Glomerular endothelial cell (primary cell): ENCODE measurements at places on chromosomes 11 and 22.
A peak's percentile ranks its signal among the peaks of the same experiment; 100 is the strongest.

DNA sequence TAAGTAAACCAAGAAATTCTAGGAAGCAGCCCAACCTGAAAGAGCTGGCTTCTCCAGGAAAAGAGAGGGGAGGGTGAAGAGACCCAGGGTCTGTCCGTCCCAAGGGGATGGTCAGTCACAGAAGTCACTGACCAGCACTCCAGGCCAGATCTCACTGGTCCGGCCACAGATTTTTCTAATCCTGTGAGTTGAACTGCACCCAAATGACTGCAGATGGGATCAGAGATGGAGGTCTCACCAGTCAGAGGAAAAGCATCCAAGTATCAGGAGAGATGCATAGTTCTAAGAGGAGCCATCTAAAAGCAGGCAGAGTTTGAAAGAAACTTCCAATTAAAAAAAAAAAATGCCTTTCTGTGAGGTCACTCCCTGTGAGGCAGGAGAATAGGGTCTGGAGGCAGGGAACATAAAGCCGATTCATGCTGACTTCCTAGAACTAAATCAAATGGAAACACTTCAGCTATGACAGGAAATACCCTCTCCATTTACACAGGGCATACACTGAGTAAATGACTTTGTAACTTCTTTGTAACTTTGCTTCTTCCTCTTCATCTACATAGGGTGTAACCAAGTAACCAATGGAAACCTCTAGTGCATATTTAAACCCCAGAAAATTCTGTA, 144.5 kb downstream of the CCDC34 start:
- no peak for DNase-seq

DNA sequence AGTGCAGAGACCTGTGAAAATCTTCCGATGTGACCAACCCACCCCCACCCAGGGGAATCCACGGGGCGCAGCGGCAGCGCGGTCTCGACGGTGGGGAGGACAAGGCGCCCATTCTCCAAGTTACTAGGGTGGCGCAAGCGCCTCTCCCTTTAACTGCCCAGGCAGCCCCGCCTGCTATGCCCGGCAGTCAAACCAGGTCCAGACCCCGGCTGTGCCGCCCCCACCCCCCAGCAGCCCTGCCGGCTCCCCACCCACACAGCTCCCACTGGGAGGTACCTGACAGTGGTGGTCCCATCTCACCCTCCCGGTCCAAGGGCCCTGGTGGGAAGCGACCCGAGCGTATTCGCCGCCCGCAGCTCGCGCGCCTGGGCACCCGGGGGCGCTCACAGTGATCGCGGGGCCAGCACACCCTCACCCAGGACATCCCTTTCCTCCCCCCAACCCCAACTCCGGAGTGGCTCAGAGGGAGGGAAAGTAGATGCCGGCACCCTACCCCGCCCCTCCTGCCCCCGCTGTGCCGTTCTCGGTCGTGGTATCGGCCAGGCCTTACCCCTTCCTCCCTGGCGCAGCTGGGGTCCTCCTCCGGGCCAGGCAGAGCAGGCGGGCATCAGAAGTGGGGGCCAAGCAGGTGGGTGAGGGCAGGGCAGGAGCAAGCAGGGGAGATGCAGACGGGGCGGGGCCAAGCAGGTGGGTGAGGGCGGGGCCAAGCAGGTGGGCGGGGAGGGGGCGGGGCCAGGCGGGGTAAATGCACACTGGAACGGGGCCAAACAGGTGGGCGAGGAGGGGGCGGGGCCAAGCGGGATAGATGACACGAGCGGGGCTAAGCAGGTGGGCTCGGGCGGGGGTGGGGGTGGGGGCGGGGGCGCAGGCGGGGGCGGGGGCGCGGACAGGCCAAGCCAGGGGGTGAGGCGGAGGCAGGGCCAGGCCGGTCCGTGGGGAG, at the start of gene TRPM5:
TRPM5 (minus strand) TSS at position 634 of the 940 bp plus-strand sequence. CDS start 21,478 bp downstream, outside the sequence.
- no peak for DNase-seq

DNA sequence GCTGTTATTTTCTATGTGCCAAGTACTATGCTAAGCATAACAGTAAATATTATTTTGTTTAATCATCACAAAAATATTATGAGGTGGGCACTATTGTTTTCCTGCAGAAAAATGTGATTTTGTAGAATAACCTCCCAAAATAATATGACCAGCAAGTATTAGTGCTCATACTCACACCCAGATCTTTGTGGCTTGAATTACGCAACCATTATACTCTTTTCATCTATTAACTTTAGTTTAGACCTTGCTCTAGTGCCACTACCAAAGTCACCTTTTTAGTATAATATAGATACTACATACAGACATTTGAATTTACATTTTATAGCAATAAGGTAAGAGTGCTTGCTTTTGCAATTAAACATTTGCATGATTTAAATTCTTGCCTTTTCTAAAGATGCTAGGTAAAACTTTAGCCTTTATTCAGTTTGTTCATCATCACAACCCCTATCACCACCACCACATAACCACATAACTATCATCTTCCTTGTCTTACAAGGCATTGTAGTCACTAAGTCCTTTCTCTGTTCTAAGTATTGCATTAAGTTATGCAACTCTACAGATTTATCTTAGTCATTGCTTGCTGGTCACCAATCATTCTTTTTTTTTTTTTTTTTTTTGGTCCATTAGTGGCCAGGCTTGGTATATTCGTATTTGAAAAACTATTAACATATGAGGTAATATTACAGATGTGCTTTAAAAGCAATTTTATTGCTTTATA, 68.4 kb downstream of the GAS2 start:
- DNase-seq, result no peak

- DNase-seq, result no peak
Measured at GRCh38 chr11:10067629-10068300, 226.3 kb downstream of the SBF2 start.

DNA sequence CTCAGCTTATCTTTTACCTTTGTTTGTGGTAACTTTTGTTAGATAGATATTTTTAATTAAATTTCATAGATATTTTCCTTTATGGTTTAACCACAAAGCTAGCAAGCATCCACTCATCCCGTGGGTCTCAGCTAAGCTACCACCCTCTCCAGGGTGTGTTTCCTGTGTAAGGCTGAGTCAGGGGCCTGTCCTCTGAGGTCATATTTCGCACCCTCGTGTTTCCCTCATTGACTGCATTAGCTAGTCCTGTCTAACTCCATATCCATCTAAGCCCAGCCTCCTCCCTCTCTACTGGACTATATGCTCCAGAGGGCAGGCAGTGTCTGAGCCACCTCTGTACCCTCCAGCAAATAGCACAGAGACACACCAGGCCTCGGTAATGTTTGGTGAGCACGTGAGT, 16.7 kb downstream of the XRRA1 start:
- DNase-seq, result no peak

DNA sequence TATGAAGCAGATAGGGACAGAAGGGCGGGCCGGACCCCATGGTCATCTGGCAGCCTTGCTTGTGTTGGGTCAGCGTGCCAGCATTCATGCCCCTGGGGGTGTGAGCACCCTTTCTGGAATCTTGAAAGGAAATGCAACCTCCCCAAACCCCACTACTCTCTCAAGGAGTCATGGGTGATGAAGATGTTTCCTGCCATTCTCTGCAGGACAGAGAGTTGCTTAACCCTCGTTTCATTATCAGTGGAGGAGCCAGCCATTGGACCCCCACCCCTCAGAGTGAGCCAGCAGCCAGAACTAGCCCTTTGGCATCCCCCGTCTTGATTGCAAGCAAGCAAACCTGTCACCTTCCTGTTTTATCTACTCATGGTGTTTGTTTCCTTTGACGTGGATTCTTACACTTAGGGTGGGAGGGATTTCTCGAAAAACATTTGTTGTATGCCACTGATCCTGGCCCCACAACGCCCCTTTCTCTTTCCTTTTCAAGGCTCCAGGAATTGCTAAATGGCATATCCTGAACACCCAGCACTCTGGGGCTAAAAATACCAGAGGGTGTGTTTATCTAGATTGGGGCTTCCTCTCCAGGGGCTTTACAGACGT, 258.3 kb downstream of the ETS1 start:
- DNase-seq, result peak; percentile 79

DNA sequence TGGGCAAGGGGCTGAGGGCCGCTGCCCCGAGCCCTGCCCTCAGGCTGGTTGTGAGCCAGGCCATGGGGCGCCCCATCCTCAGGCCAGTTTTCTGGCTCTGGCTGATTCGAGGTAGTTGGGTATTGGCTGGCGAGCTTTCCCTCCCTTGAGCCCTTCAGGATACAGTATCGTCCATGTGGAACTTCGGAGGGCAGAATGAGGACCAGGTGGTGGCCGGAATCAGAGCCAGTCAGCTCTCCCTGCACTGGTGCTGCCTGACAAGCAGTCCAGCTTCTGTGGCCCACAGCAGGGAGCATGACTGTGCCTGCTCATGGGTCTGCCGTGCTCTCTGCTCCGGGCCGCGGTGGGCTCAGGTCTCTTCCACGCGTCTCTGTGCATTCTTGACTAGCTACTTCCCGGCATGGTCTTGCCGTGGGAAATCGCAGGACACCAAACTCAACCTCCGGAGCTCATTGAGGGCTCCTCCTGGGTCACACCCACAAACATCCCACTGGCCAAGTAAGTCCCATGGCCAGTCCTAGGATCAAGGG, 1289.3 kb downstream of the BRD1 start:
- DNase-seq, result no peak

- DNase-seq, result no peak
Measured at GRCh38 chr22:44848791-44849420, 96.5 kb downstream of the ARHGAP8 start.

- DNase-seq, result no peak
Measured at GRCh38 chr11:101872171-101872882, 42.5 kb upstream of the CEP126 start.

DNA sequence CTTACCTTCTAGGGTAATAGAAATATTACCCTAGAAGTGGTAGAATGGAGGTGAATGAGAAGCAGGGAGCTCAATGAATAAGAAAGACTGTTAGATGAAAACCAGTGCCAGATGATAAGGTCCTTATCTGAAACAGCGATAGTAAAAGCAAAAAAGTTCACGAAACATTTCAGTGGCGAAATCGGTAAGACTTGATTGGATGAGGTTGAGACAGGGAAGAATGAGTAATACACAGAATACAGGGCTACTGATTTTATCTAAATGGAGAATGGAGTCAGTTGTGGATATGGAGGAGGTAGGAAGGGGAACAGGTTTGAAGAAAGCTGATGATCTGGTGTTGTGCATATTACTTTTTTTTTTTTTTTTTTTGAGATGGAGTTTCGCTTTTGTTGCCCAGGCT, 96.5 kb downstream of the GALNT18 start:
- no peak for DNase-seq

DNA sequence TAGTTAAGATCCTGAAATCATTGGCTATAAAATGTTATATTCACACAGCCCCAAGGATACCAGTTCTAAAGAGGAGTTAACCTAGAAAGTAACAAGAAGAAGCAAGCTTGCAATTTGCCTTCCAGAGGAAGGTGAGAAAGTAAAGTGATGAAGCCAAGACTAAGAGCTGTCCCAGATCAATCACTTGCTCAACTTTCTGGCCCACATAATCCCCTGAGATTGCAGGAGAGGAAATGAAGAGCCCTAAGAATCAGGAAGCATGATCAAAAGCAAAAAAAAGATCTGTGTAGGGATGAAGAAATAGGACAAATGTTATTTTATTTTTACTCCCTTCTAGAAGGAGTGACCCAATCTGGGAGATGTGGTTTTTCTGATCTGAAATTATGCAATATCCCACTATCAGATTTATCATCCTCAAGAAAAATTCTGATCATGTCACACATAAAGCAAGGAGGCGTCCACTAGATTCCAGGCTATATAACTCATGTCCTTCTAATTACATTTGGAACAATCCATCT, 180.3 kb upstream of the GUCY1A2 start:
- no peak for DNase-seq

- no peak for DNase-seq
Measured at GRCh38 chr11:134604886-134605285, 192.8 kb upstream of the B3GAT1 start.

DNA sequence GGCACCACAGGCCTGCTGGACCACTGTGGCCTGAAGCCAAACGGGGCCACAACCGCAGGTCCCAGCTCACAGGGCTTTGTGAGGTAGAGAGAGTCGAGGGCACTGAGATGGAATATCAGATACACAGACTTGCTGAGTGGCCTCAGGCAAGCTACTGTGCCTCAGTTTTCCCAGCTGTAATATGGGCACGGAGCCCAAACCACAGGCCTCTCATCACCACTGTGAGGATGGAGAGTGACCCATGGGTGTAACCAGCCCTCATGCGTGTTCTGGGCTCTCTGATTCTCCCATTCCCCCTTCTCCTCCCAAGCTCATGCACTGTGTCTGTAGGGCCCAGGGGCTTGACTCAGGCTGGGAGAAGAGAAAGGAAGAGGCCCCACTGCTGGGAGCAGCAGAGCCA, 4.2 kb downstream of the UNC93B1 start:
- DNase-seq, result no peak

DNA sequence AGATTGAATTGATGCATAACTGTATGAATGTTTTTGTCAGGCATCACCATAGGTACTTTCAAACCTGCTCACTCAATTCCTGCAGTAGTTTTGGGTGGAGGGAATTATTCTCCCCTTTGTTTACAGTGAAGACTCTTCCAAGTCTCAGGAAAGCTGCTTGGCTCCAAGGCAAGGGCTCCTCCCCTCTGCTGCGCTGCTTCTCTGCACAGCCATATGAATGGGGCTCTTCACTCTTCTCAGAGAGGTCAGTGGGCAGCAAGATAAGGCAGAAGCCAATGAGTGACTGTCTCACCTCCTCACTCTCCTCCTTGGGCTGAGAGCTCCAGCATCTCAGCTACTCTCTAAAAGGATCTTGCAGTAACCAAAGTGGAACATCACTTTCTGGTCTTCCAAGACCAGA, 165.7 kb upstream of the TTC12 start:
- DNase-seq, result no peak

DNA sequence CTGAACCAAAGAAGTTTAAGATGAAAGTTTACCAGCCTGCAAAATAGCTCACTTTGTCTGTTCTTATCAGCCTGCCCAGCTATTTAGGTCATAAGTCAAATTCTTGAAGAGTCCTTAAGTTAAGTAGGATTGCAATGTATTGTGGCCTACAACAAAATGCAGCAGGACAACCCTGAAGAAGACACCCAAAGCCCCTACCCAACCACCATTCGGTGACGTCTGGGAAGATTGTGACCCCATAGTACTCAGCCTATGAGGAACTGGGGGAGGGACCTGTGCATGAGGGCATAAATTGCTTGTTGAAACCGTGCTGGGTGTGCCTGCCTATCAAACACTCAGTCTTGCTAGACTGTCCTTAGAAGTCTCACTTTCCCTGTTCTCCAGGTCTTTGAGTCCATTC, 50.5 kb upstream of the FDX1 start:
- DNase-seq, result no peak

GRCh38 chr11:119116601-119117000, 4.8 kb upstream of the HINFP start:
- no peak for DNase-seq

- DNase-seq, result no peak
Measured at GRCh38 chr22:37169947-37170688, 17.9 kb downstream of the C1QTNF6 start.

DNA sequence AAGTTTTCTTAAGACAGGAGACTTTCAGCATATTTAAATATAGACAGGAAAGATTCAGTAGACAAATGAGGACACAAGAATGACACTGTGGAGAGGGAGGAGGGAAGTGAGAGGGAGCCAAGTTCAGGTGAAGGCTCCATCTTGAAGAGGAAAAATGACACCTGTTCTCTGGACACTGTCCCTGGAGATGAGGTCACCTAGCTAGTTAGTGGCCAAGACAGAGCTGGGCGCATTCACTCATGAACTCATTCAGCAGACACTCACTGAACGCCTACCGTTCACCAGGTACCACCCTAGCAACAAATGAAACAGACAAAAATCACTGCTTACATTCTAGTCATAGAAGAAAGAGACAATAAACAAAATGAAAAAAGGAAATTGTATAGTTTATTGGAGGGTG, 103.3 kb upstream of the PARVA start:
- no peak for DNase-seq
